ENCODE measurements at places on chromosomes 3 and 15.

- DNase-seq = no peak
Measured at GRCh38 chr3:172089250-172089649, 49.9 kb downstream of the FNDC3B start.

GRCh38 chr3:56914646-56915045 lies 112.9 kb upstream of the ARHGEF3 start:
- peak; percentile 51 for DNase-seq

DNA sequence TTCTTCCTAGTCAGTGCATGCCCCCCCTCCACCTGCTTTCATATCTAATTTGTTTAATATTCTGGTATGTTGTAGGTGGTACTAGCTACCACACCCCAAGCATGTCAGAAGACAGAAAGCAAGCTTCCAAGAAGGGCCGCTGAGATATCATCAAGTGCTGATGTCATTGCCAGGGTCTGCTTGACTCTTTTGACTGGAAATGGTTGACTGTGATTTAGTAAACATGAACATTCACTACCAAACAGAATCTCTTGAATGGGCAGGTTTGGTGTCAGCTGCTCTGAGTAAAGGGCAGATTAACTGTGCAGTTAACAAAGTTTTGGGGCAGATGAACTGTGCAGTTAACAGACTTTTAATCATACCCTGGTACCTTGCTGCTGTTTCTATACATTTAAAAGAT lies 244.2 kb upstream of the SATB1 start:
- DNase-seq = peak; percentile 81

GRCh38 chr3:159679900-159680299 lies 308.7 kb upstream of the IL12A start:
- DNase-seq = no peak

- DNase-seq = no peak
Measured at GRCh38 chr3:149703466-149703865, 45.6 kb upstream of the WWTR1 start.

- no peak for DNase-seq
Measured at GRCh38 chr3:189941125-189941524, 179.6 kb downstream of the P3H2 start.

DNA sequence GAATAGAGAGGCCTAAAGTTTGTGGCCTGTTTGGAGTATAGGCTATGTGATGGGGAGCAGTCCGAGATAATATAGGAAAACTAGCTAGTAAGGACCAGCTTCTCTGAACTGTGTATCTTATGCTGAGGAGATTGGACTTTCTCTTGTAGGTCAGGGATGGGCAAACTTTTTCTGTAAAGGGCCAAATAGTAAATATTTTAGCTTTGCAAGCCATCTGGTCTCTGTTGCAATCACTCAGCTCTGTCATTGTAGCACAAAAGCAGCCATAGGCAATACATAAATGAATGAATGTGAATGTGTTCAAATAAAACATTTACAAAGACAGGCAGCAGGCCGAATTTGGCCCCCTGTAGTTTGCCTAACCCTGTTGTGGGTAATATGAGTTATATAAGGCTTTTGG lies 24.5 kb downstream of the TMOD3 start:
- no peak for DNase-seq

DNA sequence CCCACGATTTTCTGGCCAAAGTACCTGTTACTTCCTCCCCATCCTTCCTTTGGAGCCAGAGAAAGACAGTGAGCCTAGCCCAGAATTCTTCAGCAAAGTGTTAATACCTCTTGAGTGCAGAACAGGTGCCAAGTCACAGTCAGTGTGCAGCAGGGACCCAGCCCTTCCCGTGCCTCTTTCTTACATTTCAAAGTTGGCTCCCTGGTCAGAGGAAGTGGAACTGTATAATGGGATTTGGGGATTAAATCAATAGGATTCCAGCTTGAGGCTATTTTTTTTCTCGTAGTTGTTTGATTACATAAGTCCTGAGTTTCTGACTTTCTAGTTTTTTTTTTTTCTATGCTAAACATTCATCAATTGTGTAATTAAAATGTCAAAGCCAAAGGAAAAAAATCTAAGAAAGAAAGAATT lies 52.6 kb upstream of the ABHD10 start:
- no peak for DNase-seq

- no peak for DNase-seq
Measured at GRCh38 chr3:102916532-102916931, 481.7 kb downstream of the ZPLD1 start.

- DNase-seq = no peak
Measured at GRCh38 chr3:127036209-127037020, 53.5 kb downstream of the PLXNA1 start.

GRCh38 chr3:50155891-50156290 lies 767 bp downstream of the SEMA3F start:
- DNase-seq = no peak

GRCh38 chr3:134001251-134001650 lies 28.5 kb downstream of the SLCO2A1 start:
- DNase-seq = no peak

DNA sequence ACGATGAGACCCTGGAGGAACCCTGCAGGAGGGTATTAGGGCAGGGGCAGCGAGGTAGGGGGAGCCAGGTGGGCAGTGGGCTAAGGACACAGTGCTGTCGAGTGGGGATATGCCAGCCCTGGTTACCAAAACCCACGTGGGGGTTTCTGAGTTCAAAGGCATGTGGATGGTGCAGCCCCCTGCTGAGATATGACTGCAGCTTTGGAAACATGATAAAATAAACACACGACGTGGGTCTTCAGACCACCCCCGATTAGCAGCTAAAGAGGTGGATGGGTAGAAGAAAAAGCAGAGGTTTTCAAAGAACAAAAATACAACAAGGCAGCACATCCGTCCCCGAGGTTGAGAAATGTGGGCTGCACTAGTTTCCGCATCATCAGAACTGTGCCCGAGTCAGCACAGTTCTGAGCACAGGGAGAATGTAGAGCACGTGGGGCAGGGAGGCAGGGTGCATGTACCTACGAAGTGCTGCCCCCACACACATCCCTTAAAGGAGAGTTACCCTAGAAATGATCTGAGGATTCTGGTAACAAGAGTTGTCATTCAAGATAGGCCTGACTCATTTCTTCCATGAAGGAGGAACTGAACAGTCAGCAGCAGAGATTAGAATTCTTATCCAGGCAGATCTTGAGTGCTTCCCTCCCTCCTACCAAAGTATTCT lies 121.3 kb downstream of the RPLP1 start:
- DNase-seq = peak; percentile 76

- DNase-seq = no peak
Measured at GRCh38 chr3:171168086-171168485, 141.6 kb upstream of the SLC2A2 start.

- DNase-seq = no peak
Measured at GRCh38 chr15:87602371-87602770, 654.2 kb downstream of the NTRK3 start.

GRCh38 chr15:39589193-39589814 lies 8.4 kb downstream of the THBS1 start:
- no peak for DNase-seq

DNA sequence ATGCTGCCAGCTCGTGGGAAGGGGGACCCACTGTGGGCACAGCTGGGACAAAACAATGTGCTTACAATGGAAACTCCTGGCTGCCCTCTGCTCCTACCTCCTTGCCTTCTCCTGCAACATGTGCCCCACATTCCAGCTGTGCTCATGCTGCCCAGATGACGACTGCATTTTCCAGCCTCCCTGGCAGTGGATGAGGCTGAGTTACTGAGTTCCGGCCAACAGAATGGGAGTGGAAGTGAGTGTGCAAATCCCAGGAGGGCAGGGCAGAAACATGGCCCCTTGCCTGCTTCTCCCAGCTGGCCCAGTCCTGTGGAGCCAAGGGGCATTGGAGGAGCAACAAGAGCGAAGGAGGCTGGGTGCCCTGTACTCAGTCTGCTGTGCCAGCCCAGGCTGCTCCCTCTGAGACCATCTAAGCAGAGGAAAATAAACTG lies 17.1 kb downstream of the KLF15 start:
- no peak for DNase-seq

GRCh38 chr3:53420831-53421230 lies 73.5 kb upstream of the DCP1A start:
- no peak for DNase-seq

GRCh38 chr3:77799278-77799677 lies 759.4 kb downstream of the ROBO2 start:
- no peak for DNase-seq

All from activated CD4-positive, alpha-beta T cell treated with anti-CD3 and anti-CD28 coated beads, Interleukin-2, Interleukin-6, amounts not matched to agents 100 ng/mL and 50 ng/mL, durations not matched to agents 16 hours and 8 hours (primary cell).